NCI-H510A (cell line): ENCODE measurements at places on chromosomes 2 and 18.

DNA sequence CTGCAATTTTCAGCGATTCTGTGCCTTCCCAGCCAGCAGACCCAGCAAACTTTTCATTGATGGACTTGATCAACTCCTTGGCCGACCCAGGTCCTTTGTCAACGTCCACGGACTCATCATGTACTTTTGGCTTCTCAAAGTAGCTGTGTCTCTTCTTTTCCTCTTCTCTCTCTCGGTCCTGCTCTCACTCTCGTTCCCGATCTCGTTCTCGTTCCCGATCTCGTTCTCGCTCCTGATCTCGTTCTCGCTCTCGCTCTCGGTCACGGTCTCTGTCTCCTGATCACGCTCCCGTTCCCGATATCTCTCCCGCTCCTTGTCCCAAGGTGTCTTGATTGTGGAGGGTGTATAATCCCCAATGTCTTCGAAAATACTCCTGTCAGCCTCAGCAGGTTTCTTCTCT lies 219.5 kb upstream of the FANCL start:
- no peak for DNase-seq

- no peak for DNase-seq
These were observed 142.2 kb downstream of the SP3 start for GRCh38 chr2:173822889-173823542.

GRCh38 chr18:26448714-26449159 lies 99.6 kb downstream of the KCTD1 start:
- DNase-seq, result no peak

GRCh38 chr18:3114026-3114425 lies 101.1 kb upstream of the LPIN2 start:
- DNase-seq, result peak; percentile 6

- no peak for DNase-seq
These were observed 53.3 kb upstream of the SLC5A7 start for GRCh38 chr2:107932979-107933378.

DNA sequence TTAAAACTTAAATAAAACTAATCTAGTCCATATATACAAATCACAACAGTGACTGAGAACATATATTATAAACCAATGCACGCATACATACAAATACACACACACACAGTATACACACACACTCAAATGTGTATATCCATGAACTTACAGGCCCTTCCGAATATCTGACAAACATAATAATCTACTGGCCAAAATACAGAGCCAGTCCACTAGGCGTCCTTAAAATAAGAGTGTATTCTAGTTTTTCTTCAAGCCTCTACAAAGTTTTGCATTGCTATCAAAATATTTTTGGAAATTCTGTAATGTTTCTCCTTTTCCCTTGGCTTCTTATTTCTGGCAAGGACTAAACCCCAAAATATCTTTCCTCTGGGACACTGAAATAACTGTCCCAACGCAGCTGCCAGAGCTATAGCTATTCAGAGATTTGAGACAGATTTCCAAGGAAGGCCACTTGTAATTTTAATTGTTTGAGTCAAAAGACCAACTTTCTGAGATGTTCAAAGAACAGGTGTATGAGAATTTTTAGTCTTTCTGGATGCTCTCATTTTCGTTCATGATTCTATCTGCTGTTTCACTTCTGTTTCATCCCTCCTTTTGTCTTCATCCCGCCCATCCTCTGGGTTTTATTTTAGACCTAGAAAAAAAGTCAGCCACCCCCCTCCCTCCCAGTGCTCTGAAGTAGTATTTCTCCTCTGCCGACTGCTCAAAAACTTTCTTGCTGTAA lies 24.1 kb upstream of the SP3 start:
- DNase-seq, result no peak

DNA sequence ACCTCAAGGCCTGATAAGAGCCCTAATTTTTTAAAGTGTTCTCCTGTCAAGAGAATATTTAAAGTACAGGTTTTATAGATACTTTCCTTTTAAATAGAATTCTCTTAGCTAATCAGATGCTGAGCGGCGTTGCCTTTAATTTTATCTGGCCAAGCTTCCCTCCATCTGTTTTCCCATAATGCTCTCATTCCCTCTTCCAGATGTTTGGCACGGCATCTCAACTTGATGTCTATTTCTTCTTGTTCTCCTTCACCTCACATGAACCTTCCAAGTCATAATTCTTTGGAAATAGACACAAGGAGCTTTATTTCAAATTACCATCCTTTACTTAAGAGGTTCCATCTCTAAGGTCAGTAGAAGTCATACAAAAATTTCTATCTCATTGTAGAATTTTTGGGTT lies 76.1 kb upstream of the CPO start:
- no peak for DNase-seq

- DNase-seq, result peak; percentile 25
These were observed 87.4 kb downstream of the GAREM1 start for GRCh38 chr18:32383050-32383819.

DNA sequence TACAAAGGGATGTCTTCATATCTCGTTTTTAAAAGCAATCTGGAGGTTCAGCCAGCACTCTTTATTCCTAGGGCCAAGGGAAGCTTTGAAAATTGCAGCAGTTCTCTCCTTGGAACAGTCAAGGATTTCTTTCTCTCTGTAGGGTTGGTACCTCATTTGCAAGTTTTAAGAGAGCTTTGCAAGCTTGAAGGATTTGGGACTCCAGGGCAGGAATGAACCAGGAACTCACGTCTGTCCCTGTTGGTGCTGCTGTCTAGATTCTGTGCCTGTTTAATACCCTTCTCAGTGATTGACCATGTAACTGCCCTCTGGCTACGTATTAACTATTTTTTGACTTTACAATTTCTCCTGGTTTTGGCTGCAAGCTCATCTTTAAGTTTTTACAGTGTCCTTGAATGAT lies 262.5 kb upstream of the ST6GAL2 start:
- no peak for DNase-seq

DNA sequence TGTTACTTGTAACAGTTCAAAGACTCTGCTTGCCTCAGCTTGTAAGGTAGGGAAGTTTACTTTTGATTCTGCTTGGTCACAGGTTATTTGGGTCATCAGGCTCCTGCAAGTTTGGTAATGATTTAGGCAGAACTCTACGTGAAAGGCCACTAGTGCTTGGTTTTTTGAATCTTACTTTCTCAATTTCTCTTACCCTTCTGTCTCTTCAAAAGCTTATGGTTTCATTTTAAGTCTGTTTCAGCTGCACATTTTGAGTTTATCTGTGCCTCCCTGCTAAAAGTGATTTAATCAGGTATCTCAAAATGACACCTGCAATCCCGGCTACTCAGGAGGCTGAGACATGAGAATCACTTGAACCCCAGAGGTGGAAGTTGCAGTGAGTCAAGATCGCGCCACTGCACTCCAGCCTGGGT lies 26.3 kb upstream of the MOCOS start:
- no peak for DNase-seq

DNA sequence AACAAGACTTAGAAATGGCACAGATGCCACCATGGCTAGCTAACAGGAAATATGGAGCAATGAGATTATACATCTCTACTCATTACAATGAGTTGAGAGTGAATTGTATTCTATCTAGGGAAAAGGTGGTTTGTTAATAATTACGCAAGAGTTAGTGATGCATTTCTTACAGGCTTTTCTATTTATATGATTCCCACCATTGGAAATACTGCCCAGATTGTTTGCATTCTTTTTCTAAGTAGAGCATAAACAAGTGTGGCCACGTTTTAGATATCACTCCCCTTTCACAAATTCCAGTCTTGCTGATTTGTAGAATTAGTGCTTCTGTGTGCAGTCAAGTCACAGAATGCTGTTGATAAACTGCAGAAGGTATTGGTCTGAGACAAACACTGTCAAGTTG lies 56.6 kb downstream of the ZNF804A start:
- DNase-seq, result no peak

DNA sequence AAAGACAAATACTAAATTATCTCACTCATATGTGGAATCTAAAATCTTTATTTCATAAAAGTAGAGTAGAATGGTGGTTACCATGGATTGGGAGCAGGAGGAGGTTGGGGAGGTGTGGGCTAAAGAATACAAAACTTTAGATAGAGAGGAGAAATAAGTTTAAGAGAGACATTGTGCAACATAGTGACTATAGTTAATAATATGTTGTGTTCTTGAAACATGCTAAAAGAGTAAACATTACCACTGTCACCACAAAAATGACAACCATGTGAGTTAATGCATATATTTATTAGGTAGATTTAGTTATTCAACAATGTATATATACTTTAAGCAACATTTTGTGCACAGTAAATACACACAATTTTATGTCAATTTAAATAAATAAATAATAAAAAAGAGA lies 128.5 kb upstream of the COL3A1 start:
- DNase-seq, result no peak

DNA sequence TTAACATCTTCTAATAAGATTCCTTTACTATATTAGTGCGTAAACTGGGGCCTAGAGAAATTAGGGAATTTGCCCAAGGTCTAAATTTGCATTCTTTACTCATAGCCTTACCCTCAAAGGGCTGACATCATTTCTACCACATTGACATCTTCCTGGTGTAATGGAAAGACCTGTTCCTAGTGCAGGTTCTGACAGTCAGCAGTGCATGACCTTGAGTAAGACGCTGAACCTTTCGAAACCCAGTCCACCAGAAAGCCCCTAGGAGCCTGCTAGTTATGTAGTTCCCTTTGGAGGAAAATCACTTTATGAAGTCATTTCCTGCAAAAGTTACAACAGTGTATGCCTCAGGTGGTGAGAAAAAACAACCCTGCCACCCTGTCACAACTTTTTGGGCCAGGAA lies 388.3 kb downstream of the TNS1 start:
- DNase-seq, result no peak

DNA sequence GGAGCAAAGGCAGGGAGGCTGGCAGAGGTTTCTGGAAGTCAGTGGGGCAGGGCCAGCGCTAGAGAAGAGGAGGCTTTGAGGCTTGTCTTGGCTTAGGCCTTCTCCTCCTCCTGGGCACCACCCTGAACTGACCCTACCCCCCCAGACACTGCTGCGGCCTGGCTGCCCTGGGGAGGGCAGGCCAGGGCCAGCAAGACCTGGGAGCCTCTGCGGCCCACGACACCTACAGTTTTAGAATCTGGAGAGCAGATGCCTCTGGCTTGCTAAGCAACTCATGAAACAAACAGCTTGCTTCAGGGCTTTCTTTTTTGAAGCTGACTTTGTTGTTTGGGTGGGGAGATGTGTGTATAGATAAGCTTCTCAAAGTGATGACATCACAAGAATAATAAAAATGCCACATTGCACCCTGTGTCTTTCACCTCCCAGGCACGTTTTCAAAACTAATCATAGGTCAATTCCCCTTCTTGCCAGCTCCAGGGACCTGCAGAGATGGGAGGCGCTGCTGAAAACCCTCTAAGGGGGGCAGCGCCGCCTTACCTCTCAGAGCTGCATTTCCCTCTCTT lies 46.2 kb upstream of the SMAD7 start:
- DNase-seq, result no peak

GRCh38 chr2:209986415-209986814 lies 16.0 kb upstream of the RPE start:
- no peak for DNase-seq

- no peak for DNase-seq
These were observed 116.8 kb downstream of the MSH2 start for GRCh38 chr2:47519604-47520301.

GRCh38 chr2:203532957-203533658 lies 2.0 kb downstream of the RAPH1 start:
- no peak for DNase-seq

- no peak for DNase-seq
These were observed 26.5 kb downstream of the KIF1A start for GRCh38 chr2:240793313-240794177.

DNA sequence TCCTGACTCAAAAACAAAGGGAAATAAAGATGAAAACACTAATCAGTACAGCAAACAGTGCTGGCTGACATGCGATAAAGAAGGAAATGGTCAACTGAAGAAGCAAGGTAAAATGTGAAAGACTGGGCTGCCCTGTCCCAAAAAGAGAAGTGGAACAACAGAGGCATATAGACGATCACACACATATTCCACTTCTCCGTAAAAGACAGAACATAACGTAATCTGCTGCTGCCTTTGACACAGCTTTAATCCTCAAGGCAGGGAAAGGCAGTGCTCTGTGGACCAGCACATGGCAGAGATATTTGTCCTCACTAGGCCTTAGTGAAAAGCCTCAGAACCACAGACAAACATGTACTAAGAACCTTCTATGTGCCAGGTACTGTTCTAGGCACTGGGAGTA lies 24.3 kb upstream of the REL start:
- no peak for DNase-seq

DNA sequence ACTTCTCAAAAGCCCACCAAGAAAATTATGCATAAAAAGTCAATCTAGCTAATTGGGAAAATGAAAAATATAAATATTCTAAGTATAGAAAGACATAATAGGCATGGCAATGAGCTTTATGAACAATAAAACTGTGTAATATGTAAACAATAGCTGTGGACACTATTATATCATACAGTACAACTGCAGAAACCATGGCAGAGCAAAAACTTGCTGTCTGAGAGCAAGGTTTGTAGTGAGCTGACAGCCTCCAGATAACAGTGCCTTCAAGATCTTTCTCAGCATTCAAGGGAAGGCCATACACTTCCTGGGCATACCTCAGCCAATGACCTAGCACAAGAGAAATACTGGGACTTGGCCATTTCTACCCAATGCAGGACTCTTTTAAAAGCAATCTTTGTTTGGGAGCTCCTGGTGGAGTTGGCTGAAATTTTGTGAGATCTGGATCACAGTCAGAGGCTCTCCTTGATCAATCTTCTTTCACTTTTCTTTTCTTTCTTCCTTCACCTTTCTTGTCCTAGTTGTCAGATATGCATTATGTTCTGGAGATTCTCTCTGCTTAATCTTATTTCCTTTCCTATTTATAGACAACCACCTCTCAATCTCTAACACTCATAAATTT lies 427.2 kb upstream of the UBE2E3 start:
- no peak for DNase-seq

DNA sequence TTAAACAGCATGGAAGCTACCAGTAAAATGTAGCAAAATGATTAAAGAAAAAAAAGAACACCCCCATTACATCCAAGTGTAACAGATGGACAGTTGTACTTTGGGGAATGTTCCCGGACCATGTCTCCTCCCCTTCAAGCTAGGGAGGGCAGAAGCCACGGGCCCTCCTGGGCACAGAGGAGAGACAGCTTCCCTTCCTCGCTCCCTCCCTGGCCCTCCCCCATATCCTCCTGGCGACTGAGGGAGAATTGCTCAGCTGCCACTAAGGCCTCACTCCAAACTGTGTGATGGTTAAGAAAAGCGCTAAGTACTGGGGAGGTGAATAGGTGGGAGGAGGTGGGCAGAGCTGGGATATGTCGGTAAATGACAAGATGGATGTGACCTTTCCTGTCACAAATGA lies 358.0 kb downstream of the HRH4 start:
- no peak for DNase-seq
